ENCODE measurements at places on chromosomes 5 and 9.

DNA sequence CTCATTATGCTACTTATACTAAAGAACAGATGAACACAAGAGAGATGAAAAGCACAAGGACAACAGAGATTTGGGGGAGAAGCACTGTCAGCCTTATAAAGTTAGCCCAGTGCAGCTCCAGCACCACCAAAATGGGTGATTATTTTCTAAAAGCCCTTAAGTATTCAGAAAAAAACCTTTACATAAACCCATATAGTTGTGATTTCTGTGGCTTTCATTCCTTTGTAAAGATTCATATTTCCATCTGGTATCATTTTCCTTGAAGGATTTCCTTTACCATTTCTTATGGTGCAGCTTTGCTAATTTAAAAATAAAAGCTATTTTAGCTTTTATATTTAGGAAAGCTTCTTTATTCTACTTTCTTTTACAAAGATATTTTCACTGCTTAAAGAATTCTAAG lies 311.0 kb downstream of the TMEM167A start:
- DNase-seq, result no peak

DNA sequence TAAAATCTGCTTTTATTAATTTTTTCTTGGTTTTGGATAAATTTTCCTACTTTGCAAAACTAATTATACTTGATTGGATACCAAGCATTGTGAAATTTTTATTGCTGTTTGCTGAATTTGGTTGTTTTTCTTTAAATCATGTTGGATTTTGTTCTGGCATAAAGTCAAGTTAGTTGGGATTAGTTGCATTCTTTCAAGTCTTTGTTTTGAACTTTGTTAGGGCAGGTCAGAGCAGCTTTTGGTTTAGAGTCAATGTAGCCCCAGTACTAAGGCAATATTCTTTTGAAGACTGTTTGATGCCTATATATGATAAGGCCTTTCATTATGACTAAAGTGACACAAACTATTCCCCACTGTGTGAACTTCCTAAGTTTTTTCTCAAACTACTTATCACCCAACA lies 531.1 kb downstream of the RASEF start:
- DNase-seq, result no peak

GRCh38 chr9:81557452-81558090 lies 131.8 kb downstream of the TLE1 start:
- DNase-seq, result no peak

- no peak for DNase-seq
Measured at GRCh38 chr9:19358701-19359100, 21.3 kb downstream of the RPS6 start.

DNA sequence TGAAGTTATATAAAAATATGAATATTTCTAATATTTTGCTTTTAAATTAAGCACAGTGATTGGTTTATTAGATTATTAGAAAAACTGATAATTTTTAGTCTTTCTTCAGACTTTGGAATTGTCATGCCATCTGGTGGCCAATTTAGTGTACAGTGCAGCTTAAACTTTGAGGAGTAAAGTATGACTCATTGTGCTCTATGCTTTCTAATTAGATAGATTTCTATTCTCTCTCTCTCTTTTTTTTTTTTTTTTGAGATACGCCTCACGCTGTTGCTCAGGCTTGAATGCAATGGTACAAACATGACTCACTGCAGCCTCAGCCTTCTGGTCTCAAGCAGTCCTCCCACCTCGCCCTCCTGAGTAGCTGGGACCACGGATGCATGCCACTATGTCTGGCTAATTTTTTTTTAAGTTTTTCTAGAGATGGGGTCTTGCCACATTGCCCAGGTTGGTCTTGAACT lies 42.1 kb upstream of the GPR21 start:
- no peak for DNase-seq

GRCh38 chr9:96858018-96858573 lies 3.8 kb upstream of the ZNF782 start:
- no peak for DNase-seq

DNA sequence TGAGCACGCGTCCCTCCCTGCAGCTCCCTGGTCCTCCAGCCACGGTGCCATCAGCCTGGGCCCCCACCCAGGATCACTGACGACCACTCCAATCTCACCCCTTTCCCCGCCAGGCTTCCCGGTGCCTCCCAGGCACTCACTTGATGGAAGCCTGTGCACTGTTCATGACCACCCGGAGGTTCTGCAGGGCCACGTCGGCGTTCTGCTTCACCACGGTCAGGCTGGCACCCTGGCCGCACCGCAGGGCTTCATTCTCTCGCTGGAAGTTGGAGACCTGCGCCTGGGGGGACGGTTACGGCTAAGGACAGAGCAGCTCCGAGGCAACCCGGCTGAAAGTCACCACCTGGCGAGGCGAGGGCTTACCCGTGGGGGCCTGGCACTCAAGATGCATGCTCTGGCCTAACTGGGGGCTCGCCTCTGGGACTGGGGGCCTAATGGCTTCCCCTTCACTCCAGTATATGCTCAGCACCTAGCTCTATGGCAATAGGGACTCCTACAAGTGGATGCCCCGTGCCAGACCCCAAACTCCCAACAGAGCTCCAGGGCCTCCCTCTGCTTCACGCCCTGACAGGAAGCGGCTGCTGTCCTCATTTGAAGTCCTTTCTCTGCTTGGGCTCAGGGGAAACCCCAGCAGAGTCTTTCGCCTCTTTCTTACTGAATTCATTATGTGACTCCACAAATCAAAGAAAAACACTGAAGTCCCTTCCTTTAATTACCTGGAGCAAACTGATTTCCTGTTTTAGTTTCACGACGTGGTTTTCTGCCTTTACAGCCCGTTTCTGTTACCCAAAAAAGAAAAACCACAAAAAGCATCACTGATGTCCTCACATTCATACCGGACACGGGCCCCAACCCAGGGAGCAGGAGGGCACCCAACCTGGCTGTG lies 4.2 kb upstream of the SNAPC4 start:
- no peak for DNase-seq

DNA sequence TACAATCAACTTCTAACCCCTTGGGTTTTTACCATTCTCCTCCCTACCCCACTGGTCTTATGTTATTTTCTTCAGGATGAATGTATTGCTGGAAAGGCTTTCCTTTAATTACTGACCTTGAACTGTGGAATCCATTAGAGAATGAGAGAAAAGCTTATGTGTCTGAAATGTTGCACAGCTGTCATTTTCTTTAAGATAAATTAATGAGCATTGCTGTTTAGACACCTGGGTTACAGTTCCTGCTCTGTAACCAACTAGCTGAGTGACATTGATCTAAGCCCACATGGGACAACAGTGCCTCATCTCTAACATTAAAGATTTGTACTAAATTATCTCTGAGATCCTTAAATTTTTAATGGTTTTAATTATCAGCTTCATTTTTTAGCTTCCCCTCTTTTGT lies 507.0 kb downstream of the TAF11L14 start:
- DNase-seq, result no peak

DNA sequence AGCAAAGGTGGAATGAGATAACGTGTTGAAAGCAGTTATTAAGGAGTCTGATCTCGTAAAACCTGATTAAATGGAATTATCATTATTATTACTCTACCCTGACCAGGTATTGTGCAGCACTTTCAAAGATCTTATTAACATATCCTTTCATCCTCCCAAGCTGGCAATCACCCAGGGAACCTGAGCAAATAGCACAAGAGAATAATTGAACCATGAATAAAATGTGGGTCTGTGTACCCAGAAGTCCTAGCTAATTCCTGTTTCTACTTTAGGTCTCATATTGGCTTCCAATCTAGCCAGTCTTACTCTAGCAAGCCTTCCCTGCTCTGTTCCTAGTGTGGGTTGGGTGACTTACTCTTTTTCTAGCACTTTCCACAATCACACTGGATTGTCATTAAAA lies 162.2 kb upstream of the STK32A start:
- no peak for DNase-seq

GRCh38 chr9:95204710-95205109 lies 112.8 kb downstream of the FANCC start:
- no peak for DNase-seq

GRCh38 chr9:121956808-121957207 lies 136.3 kb downstream of the TTLL11 start:
- DNase-seq, result no peak

- DNase-seq, result no peak
Measured at GRCh38 chr5:2111569-2112105, 228.9 kb upstream of the IRX4 start.

DNA sequence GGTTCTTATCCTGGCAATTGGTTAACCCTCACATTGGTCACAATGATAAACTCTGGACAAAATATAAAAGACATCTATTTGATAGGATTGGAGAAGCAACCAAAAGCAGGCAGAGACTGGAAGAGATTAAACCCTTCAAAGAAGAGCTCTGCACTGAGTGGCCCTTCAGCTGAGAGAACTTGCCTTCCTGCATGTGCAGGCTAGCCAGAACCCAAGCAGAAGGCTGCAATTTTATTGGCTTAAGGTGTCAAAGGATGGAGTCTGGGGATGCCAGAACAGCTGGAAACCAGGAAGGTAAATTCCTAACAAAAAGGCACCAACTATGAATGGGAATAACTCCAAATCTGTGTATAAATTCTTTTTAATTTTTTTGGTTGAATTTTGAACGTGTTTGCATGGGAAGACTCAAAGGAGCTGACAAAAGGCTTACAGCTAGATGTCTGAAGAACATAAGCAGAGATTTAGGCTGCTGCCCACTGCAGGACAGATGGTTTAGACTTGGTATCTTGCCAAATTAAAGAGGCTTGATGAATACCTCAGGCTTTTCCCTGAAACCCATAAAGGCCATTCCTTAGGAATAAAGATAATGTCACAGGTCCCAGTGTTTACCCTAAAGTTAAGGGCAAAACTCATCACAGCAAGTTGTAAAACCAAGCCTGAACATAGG lies 66.3 kb downstream of the NR2F1 start:
- DNase-seq, result no peak

- no peak for DNase-seq
Measured at GRCh38 chr5:472076-472655, 29.2 kb downstream of the EXOC3 start.

- DNase-seq, result no peak
Measured at GRCh38 chr5:17249029-17249634, 31.7 kb downstream of the BASP1 start.

- DNase-seq, result no peak
Measured at GRCh38 chr9:135951889-135952663, 9.1 kb downstream of the UBAC1 start.

- no peak for DNase-seq
Measured at GRCh38 chr5:156698323-156698722, 151.8 kb upstream of the PPP1R2B start.

GRCh38 chr5:78508186-78508765 lies 140.3 kb downstream of the LHFPL2 start:
- no peak for DNase-seq

- no peak for DNase-seq
Measured at GRCh38 chr9:75912951-75913350, 22.5 kb downstream of the PCSK5 start.

- no peak for DNase-seq
Measured at GRCh38 chr5:157004893-157005551, 42.0 kb upstream of the TIMD4 start.

DNA sequence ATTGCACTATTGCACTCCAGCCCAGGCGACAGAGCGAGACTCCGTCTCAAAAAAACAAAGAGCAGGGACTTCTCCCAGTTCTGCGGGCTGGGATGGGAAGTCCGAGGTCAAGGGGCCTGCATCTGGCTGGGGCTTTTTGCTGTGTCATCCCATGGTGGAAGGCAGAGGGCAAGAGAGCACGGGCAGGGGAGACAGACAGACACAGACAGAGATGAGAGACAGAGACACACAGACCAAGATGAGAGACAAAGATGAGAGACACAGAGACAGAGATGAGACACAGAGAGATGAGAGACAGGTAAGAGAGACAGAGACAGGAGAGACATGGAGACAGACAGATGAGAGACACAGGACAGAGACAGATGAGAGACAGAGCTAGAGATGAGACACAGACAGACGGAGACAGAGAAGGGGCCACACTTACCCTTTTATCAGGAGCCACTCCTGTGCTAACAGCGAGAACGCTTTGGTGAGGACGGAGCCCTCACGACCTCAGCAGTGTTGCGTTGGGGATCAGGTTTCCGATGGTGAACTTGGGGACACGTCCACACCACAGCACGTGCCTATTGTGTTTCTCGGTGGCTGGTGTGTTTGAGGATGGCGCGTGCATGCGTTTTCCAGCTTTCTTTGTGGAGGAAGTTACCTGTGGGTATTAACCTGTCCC lies 8.9 kb upstream of the TOR4A start:
- no peak for DNase-seq

DNA sequence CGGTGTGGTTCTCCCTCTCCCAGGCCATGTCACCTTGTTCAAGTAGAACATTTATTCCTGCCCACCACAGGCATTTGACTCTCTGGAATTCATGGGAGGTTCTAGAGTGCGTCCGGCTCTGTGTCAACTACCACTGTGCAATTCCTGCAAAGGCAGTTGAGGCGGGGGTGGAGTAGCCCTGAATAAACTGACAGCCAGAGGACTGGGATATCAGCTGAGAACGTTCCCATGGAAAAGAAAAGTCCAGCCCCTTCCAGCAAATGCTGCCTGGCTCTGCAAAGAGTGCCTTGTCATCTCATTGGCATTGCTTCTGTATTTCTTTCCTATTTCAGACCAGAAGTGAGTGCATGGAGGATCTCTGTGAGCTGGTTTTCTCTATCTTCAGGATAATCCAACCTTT lies 18.9 kb upstream of the MEGF9 start:
- no peak for DNase-seq

DNA sequence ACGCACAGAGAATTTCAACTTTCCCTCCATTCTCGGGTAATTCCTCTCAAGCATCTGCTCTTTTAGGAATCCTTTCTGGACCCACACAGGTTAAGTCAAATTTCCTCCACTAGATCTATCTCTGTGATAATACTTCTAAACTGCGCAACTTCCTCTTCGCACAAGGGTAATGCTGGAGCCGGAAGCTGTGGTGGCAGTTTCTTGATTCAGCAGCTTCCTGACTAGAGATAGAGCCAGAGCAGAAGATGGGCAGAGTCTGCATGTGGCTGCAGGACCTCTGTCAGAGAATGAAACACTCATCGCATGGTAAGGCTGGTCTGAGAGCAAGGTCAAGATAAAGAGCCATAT lies 11.1 kb upstream of the CDC42SE2 start:
- DNase-seq, result no peak

DNA sequence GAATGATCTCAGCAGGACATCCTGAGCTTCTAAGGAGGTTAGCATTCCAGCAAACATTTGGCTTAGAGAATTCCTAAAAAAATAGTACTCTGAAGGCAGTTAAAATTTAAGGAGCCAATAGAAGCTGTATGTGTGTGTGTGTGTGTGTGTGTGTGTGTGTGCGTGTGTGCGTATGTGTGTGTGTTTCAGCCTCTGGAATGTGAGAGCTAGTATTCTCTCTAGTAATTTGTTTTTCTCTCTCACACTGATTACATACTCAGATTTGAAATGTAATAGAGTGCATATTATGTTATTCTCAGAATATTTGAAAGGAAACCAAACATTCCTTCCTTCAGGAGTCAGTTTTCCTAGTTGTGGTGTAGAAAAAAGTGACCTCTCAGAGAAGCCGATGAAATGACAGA lies 279.6 kb downstream of the TMEM38B start:
- no peak for DNase-seq
